Psoas muscle (tissue), 8 donors: ENCODE measurements at places on chromosomes 2 and 18. TPM values are rescaled to one million over a fixed set of nuclear protein-coding genes. Genes with fewer than 3 reads are reported as not detected.

The UPP2 gene
- total RNA-seq, result not detected

The CEBPZ gene
- total RNA-seq, result 76.6 TPM

The MYO5B gene
- total RNA-seq, result 0.46 TPM

The ANO7 gene
- total RNA-seq, result 0.47 TPM

The C2orf66 gene
- not detected for total RNA-seq

The GREB1 gene
- total RNA-seq, result 17.5 TPM

The PRKAG3 gene
- 70.2 TPM for total RNA-seq

The MAP2 gene
- total RNA-seq, result 2.5 TPM

The ITGA4 gene
- total RNA-seq, result 2.6 TPM

The IL18R1 gene
- 0.80 TPM for total RNA-seq

The NGEF gene
- 0.22 TPM for total RNA-seq

The FHOD3 gene
- 98.2 TPM for total RNA-seq

The LRRTM4 gene
- 0.60 TPM for total RNA-seq

The MTERF4 gene
- 32.1 TPM for total RNA-seq

The EPHA4 gene
- total RNA-seq, result 5.9 TPM

The ABCA12 gene
- total RNA-seq, result not detected

The GLI2 gene
- total RNA-seq, result 0.81 TPM

The ARHGAP28 gene
- total RNA-seq, result 2.1 TPM

The CHRNG gene
- total RNA-seq, result 2.9 TPM

The SPEG gene
- total RNA-seq, result 419 TPM

The CREG2 gene
- total RNA-seq, result not detected

The RRM2 gene
- total RNA-seq, result 1.3 TPM

The AQP12B gene
- not detected for total RNA-seq

The ANKRD53 gene
- 0.58 TPM for total RNA-seq

The COL5A2 gene
- 10.9 TPM for total RNA-seq
